ENCODE measurements at places on chromosomes 6 and 20.
A peak's percentile ranks its signal among the peaks of the same experiment; 100 is the strongest.

- no peak for DNase-seq
Observed at GRCh38 chr20:23050076-23050838, 785 bp upstream of the THBD start.

- peak; percentile 9 for DNase-seq
Observed at GRCh38 chr6:107458672-107459282, 587 bp downstream of the PDSS2 start.

GRCh38 chr6:21754891-21755290 lies 161.3 kb downstream of the SOX4 start:
- DNase-seq = no peak

GRCh38 chr20:45925821-45926506 lies 8.5 kb upstream of the PCIF1 start:
- DNase-seq = no peak

DNA sequence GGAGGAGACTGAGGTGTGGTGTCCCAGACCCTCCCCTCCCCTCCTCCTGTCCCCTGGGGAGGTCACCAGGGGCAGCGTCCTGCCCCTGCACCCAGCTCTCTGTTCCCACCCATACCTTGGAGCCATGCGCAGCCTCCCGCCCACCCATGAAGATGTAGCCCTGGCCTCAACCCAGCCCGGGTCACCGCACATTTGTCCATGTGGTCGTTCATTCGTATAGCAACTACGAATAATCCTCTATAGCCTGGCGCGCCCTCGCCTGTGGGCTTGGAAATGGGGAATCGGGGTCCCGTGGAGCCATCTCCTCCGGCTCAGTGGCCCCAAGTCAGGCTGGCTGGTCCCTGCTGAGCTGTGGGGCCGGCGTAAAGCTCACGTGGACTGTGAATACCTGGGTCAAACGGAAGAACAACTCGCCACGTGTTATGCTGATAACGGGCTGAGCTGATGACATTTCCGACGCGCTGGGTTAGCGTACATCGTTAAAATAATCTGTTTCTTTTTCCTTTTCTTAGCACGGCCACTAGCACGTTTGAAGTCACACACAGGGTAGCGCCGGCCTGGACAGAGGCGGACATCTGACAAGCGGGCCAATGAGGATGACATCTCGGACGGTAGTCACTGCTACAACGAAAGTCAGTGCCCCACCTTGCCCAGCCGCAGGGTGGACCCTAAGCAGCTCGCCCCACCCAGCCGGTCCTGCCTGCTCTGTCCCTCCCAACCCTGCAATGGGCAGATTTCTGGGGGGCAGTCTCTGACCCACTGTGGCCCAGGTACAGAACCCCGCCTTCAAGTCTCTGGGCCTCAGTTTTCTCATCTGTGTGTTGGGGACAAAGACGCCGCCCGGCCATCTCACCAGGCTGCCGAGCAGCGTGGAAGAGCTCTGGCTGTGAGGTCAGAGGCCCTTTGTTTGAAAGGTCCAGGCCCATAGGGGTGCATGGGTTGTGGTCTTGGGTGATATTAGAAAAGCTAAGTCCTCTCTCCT lies 19.8 kb upstream of the RBBP8NL start:
- DNase-seq = no peak

DNA sequence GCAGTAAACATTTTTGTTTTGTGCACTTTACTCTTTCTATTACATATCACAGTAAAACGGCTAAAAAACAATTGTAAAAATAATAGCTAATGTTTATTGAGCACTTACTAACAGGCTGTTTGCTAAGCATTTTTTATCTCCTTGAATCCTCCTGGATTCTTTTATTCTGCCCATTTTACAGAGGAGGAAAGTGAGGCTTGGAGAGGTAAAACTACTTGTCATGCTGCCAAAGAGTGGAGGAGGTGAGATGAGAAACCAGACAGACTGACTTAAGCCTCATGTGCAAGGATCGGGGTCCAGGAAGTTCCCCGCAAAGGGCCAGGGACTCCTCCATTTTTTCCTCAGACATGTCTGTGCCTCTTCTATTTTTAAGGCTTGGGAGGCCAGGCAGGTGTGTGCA lies 63.6 kb downstream of the DLGAP4 start:
- DNase-seq = no peak

DNA sequence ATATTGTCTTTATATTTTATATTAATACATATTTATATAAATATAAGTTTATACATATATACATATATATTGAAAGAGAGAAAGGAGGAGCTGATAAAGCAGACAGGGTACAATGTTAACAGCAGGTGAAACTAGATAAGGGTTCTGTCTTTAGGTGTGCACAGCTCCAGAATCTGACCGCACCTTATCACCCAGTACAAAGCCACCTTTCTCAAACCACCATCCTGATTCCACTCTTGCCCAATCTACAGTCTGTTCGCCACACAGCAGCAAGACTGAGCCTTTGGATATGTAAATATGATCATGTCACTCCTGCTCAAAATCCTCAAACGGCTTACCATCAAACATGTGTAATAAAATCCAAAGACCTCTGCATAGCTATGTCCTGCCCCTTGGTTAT lies 34.7 kb upstream of the ASCC3 start:
- no peak for DNase-seq

DNA sequence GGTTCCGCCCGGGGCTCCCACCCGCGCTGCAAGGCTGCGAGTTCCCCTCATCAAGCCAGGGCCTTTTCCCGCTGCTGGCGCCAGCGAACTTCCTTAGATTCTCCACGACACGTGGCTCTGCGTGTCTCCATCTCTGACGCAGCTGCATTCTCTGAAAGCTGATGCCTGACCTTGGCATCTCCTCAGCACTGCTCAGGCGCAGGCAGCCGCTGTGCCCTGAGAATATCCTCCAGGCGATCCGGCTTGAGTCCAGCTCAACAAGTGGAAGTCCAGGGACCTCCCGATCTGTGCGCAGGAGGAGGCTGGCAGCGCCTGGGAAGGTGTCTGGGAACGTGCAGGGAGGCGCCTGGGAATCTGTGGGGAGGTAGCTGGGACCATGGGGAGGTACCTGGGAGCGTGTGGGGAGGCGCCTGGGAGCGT lies 171.2 kb upstream of the THBS2 start:
- DNase-seq = no peak

GRCh38 chr20:15155848-15156401 lies 818.5 kb upstream of the FLRT3 start:
- no peak for DNase-seq

DNA sequence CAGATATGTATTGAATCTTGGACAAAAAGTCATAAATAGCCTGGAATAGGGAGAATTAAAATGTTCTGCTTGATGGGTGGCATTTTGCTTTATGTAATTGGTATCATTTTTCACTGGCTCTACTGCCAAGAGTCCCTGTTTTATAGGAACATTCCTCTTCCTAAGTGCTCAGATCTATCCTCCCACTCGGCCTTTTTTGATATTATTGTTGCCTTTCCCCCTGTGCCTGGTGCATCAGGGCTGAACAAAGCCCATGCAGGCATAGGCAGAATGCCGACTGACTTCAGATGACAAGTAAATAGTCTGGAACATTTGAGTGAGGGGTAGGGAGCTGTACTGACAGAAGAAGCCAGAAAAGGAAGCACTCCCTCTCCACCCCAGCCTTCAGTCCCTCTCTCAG lies 127.0 kb downstream of the PKHD1 start:
- no peak for DNase-seq

DNA sequence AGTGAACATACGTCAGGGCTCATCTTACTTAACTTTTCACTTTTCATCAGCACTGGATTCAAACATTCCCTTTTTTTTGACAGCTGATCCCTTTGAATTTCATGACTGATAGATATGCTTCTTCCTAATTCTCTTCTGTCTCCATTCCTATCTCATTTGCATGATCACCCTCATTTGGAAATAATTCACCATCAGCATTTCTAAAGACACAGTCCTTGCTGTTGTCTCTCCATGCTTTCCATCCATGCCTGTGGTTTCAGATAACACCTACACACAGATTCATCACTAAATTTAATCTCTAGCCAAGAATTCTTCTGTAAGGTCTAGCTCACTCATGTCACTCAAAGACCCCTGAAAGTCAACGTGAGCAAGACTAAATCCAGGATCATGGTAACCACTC lies 228.4 kb upstream of the BTBD3 start:
- DNase-seq = no peak

Data from GM19239 (cell line).